ENCODE measurements at places on chromosomes 5 and 9.

DNA sequence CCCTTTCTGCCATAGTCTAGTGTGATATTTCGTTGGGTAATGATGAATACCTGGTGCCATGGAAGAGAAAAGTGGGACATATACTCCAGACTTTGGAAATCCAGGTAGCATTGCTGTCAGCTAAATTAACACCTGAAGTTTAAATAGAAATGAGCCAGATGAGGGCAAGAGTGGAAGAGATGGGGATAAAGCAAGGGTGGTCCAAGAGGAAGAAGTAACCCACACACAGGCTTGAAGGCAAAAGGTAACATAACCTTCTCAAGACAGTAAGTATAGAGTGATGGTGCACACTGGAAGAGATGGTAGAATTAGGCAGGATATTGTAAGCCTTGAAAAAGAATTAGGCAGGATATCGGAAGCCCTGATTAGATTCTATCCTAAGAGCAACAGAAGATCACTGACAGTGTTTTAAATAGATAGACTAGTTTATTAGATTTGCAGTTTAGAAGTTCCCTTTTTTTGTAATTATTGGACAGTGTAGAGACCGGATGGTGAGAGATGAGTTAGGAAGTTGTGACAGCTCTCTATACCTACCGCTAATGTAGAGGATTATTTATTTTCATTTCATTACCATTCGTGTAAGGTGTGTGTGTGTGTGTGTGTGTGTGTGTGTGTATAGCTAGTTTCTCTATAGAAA lies 16.8 kb downstream of the ANXA1 start:
- no peak for DNase-seq

DNA sequence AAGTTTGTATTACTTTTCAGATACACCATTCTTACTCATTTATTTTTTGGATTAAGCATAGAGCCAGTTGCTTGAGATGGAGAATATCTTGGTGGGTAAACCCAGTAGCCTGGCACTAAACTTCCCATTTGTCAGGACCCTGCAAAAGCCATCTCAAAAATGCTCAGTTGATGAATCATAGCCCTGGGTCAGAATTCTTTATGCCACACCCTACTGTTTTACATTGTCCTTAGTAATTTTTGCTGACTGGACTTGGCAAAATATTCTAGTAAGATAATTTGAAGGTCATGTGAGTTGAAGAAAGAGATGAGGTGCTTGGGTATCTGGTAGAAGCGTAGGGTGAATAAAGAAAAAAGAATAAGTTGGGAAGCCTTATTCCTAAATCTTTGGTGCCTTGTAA lies 50.7 kb downstream of the C7 start:
- no peak for DNase-seq

DNA sequence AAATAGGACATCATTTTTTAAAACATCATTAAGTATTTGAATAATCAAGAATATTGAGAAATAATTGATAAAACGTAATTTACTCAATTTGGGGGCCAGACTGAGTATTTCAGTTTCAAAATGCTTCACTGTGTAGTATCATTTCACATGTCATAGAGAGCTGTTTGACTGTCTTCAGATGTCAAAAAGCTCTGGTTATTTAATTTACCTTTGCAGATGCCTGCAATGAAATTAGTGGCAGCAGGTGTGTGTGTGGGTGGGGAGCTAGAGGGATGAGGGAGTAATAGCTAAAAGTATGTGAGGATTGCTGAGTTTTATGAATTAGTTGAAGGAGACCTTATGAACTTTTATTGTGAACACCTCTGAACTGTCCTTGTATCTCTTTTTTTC lies 567.2 kb upstream of the MEF2C start:
- no peak for DNase-seq

DNA sequence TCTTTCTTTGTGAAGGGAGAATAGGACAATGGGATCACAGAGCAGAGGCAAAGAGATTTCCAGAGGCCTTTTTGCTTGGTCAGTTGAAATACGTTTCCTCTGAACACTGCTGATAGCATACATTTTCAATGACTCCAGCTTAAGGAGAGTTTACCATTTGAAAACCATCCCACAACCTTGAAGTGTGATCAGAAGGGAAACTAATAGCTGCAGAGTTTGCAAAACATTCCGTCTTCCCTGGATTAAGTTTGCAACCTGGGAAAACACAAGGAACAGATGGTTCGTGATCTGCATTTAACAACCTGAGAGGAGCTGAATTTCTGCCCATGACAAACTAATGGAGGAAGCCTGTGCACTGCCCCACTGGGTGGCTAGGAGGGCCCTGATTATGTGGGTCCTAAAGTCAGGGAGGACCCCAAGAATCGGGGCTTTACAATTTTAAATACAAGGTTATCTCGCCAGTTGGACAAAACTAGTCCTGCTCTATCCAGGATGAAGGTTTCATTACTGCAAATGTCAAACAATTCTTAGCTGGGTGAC lies 35.6 kb downstream of the MTX3 start:
- DNase-seq = no peak

GRCh38 chr5:53923961-53924360 lies 363.5 kb downstream of the NDUFS4 start:
- DNase-seq = peak; percentile 25

DNA sequence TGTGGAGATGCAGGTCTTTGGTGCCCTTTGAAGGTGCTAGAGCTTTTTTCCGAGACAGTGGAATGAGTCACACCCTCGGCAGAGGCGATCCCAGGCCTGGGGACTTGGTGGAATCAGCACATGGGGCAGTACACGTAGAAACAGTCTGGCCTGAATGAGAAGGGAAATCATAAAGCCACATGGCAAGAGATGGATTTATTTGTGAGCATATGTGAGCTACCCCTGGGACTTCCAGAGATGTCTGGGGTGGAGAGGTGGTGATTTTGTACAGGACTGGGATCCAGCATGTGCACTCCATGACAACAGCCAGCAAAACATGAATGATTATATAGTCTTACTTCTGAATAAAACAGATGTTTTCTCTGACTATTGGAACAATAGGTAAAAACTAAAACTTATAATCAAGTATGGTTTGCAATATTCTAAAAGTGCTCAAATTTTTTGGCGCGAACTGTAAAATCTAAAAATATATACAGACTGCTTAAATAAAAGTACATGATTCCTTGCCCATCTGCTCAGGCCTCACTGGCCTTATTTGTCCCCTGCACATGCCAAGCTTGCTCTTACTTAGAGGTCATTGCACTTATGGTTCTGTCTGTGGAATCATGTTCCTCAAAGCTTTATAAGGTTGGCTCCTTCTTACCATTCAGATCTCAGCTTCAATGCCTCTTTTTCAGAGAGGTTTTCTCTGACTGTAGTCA lies 54.7 kb upstream of the SMARCA2 start:
- DNase-seq = no peak

DNA sequence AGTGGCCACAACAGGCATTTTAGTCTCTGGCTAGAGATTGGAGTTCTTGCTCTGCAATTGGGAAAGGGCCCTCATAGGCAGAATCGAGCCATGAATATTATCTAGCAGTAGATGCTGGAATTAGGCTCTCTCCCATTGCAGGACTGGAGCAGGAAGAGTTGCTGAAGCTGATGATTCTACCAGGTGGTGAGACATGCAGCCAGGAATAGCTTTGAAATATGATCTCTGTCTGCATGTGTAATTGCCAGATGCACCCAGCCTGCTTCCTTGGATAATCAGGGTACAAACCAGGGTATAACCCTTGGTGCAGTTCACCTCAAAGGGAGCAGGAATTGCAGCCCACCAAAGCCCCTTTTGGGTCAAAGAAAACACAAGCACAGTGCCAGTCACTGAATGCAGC lies 211.4 kb upstream of the FTMT start:
- no peak for DNase-seq

GRCh38 chr5:95919658-95920057 lies 42.0 kb downstream of the ELL2 start:
- no peak for DNase-seq

GRCh38 chr9:86557063-86557766 lies 203.0 kb upstream of the TUT7 start:
- DNase-seq = peak; percentile 77

DNA sequence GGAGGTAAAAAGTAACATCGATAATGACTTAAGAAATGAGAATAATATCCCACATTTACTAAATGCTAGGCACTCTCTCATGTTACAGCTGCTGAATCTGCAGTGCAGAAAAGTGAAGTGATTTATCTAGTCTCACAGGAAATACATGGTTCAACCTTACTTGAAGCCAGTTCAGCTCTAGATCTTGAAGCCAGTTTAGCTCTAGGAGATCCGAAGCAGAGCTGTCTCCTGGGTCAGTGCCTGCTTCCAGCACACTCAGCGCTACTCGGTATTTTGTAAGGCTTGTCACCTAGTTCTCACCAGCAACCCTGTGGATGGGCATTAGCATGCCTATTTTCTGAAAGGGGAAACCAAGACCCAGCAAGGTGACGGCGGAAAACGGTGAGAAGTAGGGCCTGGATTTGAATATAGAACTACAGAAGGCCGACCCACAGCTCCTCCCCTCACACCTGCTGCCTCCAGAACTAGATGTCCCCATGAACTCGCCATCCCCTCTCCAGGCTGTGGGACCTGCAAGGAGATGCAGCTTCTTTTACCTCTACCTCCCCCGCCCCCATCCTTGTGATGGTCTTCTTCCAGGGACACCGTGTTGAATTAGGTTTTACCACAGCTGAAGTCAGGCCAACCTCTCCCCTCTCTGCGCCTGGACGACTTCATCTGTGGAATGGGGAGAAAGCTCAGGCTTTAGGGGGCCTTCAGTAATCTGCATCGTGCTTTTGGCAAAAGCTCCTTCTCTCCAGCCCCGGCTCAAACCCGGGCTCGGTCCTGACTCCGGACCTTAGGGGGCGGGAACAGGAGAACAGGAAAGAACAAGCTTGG lies 4.4 kb upstream of the MSX2 start:
- no peak for DNase-seq

DNA sequence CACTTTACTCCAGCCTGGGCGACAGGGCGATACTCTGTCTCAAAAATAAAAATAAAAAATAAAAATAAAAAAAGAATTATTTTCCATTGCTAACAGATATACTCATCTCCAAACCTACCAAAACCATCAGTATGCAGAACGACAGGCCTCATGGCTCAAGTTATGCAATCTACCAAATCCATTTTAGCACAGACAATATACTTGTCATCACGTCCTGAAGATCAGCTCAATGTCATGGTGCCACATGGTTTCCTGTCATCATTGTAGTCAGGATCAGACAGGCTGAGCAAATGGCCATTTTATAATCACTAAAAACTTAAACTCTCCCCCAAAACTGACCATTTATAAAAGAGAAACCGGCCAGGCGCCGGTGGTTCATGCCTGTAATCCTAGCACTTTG lies 69.1 kb downstream of the HABP4 start:
- DNase-seq = no peak
